ENCODE measurements at places on chromosomes 3 and 15. TPM values are rescaled to one million over a fixed set of nuclear protein-coding genes. Genes with fewer than 3 reads are reported as not detected.

The MYZAP gene
- total RNA-seq = 0.18 TPM

The CCDC54 gene
- not detected for total RNA-seq

The ANKRD34C gene
- total RNA-seq = not detected

The FAH gene
- total RNA-seq = 43.6 TPM

The DUOX1 gene
- total RNA-seq = 0.08 TPM

The CYP1A2 gene
- total RNA-seq = not detected

The IQCF5 gene
- not detected for total RNA-seq

DNA sequence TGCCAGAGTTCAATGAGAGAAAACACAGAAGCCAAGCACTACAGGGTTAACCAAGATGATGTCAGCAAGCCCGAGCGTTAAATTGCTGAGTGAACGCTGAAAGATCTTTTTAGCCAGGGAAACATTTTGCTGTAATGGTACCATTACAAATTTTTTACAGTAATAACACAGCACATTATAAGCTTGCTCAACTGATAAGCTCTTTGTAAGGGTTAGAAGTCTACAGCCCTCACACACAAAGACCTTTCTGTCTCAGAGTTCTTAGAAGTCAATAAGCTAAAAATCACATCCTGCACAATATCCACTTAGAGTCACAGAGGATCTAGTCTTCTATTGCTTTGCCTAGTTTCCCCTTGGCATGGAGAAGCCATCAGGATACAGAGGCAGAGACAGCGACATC, 29.9 kb downstream of the CHSY1 start:
- no peak for DNase-seq

DNA sequence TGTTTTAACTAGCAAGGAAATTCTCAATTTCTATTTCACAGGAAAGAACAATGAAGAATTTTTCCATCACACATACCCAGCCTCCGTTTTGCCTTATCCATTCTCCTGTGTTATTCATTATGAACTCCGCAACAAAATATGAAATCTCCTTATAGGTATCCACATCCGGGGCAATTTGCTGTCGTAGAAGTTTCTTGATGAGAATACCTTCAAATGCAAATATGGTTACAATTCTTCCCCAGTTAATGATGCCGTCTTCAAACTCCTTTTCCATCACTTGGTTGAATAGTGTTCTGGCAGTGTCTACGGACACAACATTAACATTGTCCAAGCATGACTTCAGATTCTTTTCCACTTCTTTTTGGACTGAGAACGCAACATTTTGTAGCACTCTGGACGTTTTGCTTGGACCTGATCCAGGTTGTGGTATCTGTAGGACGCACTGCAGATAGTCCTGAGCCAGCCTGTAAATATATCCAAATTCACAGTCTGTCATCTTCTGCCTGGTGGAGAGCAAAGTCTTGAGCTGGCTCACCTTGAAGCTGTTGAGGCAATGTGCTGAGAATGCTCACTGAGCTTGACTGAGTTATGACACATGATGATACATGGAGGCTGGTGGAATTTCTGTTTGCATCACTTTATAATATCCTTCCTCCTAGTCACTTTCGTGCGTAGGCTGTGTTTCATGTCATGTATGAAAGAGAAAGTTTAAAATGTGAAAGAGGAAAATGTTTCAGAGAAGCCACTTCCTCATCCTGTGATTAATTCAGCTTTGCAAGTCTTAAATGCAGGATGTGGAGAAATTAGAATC, at the start of gene BCL2A1:
BCL2A1 (minus strand) TSS at position 573 of the 811 bp plus-strand sequence; CDS start at position 496, 77 bp downstream.
- peak; percentile 59 for DNase-seq

DNA sequence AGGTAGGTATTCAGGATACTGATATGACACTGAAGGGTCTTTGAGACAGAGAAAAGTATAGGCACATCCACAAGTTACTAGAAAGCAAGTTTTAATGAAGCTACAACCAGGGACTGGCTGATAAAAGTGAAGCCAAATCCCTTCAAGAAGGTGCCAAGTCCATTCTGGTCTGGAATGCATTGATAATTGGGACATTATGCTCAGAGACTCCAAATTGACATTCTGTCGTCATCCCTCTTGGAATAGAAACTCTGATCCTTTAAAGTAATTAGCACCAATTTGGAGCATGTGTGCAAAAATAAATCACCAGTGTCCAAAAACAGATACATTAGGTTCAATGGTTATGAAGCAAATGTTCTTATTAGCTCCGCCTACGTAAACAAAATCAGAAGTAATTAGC, 47.3 kb upstream of the BCL6 start:
- DNase-seq = no peak

- DNase-seq = no peak
These were observed 186.7 kb downstream of the NLGN1 start for GRCh38 chr3:173584093-173584837.

GRCh38 chr15:52082197-52083036, 30.2 kb downstream of the BCL2L10 start:
- peak; percentile 19 for DNase-seq

DNA sequence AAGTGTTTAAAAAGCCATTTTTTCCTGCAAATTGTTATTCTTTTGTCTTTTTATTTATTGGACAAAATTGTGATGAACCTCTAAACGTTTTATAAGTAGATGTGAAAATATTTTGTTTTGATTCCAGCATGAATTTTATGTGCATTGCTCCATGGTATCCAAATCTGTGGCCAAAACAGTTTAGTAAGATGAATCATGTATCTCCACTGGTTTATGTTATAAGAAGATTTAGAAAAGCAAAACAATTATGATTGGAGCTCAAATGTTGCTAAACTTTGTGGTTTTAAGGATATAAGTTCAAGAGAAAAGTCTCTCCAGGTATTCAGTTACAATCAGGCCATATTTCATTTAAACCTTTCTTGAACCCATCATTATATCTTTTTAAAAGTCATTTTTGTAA, 80.9 kb downstream of the NECTIN3 start:
- no peak for DNase-seq

DNA sequence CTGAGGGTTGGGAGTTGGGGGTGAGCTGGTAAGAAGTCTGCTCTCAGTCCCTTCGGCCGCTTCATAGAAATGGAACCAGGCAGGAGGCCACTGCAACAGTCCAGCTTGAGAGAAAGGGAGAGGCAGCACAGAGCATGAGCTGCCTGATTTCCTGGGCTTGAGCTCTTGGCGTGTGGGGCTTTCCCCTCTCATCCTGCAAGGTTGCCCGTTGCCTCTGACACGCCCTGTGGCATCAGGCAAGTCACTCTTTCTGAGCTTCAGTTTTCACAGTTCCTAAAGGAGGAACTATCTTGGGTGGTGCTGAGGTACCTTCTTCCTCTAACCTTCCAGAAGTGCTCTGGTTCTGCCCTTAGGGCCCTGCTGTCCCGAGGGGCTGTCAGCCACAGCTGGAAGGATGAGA, 4.9 kb downstream of the MESP2 start:
- peak; percentile 43 for DNase-seq

- DNase-seq = no peak
These were observed 18.0 kb upstream of the RAP2B start for GRCh38 chr3:153144071-153144470.

DNA sequence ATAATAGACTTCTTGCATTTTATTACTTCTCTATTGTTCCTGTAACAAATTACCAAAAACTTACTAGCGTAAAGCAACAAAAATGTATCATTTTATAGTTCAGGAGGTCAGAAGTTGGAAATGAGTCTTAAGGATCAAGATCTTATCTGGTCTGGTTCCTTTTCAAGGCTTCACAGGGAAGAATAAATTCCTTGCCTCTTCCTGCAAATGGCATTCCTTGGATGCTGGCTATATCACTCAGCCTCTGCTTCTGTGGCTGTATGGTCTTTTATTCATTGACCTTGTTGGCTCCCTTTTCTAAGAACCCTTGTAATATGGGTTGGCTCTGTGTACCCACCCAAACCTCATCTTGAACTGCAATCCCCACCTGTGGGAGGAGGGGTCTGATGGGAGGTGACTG, 478.4 kb upstream of the THBS1 start:
- no peak for DNase-seq

- DNase-seq = no peak
These were observed 8.9 kb upstream of the XYLB start for GRCh38 chr3:38337703-38338102.

DNA sequence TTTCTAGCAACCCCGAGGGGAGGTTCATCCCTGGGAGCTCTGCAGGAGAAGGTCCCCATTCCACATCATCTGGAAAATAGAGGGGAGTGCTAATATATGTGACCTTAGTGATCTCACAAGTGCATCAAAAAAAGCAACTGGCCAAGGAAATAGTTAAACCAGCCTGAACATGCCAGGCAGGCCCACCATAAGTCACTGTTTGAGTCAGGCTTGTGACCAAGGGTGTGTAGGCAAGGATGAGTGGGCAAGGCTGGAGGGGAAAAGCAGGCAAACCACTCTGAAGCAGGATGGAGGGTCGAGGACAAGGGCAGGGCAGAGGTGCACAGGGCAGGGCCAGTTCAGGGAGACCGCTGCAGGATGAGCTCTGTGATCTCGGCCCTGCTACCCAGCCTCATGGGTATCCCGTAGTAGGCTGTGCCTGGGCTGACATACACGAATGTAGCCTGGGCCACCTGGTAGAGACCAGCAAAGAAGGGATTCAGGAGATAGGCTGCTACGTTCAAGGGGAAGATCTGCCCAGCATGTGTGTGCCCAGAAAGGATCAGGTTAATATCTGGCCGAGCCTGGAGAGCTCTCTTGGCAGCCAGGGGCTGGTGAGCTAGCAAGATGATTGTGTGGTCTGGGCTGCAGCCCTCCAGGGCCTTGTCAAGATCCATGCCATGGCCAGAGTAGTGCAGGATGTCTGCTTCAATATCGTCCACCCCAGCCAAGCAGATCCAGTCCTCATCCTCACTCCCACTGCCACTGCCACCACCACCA, 4.3 kb downstream of the GLB1 start:
- no peak for DNase-seq

DNA sequence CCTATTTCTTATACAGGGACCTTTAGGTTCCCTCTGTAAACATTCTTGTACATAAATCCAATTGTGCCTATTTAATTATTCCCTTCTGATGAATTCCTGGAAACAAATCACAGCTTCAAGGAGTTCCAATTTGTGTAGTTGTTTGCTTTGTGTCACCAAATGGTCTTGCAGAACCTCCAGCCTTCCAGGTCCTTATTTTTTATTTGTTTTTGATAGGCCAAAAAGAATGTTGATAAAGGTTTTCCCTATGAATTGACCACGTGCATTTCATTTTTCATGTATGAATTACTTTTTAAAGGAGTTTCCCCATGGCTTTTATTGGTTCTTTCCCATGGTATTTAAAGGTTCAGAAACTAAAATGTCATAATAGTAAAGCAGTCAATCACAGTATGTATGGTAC, 243.0 kb downstream of the NAALADL2 start:
- no peak for DNase-seq

DNA sequence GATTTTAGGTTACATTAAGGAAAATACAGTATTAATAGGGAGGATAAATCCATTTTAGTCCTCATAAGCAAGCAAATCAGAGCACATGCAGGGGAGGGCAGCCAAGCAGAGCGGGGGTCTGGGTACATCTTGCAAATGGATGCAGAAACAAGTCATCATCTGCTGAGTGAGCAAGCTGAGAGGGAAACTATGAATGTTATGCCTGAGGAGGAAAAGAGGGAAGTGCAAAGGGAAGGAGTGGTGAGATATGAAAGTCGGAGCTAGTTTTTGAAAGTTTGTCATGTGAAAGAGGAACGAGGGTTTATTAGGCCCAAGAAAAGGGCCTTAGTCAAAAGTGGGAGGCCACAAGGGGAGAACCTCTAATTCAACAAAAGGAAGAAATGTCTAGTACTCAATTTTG, 15.4 kb downstream of the PTX3 start:
- no peak for DNase-seq

DNA sequence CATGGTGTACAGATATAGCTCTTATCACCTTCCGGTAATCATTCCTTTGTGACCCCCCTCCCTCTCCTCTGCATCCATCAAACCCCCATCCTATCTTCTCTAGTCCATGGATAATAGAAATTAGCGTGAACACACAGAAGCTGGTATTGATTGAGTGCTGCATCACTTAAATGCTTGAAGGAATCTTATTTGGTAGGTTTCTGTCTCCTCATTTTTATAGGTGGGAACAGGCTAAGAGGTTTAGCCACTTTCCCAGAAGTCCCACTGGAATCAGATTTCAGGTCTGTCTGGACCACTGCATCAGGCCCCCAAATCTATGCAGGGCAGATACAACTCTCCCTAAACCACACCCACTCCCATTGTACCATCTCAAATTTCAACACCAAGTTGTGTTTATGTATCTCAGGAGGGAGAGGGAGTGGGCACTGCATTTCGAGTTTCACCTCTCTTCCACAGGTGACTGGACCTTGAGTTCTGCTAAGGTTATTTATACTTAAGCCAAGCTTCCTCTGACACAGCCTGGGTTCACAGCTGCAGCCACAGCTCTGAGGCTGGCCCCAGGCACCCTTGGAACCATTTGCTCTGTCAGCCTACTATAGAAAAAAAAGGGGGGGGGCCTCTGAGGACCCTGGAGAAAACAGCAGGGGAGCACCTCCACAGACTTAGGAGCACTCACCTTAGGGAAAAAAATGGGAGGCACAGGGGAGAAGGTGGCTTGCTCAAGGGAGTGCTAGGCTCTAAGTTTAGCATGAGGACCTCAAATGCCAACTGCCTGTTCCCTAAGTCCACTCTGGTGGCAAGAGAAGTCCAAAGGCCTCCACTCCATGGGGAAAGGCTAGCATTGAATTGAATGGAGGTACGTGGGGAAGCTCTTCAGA, 2.1 kb upstream of the NMB start:
- no peak for DNase-seq

GRCh38 chr3:191246630-191247029, 47.6 kb downstream of the OSTN start:
- DNase-seq = no peak

DNA sequence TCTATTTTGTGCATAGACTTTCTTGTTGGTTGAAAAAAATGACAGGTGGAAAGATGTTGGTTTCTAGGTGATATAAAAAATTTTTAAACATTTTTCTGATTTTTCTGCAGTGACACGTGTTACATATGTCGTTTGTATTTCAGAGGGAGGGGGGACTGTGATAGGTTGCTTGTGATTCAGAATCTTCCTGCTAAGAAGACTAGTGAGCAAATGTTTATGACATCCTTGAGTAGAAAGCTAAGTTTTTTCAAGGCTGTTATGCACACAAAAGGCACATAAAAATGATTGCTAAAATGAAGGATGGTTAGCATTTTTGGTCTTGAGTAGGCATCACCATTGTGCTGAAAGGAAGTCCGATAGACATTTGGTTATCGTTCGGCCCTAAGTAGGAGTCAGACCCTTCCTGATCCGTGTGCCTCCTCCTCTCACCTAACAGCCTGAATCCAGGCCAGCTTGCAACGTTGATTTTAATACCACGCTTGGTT, 1.5 kb downstream of the ZNF639 start:
- no peak for DNase-seq
